NCI-H2171 treated with DMSO at 0.1 percent for 48 hours (cell line): ENCODE measurements at places on chromosomes 4 and X.

- no peak for DNase-seq
Observed at GRCh38 chrX:120456973-120457372, 12.1 kb downstream of the LAMP2 start.

DNA sequence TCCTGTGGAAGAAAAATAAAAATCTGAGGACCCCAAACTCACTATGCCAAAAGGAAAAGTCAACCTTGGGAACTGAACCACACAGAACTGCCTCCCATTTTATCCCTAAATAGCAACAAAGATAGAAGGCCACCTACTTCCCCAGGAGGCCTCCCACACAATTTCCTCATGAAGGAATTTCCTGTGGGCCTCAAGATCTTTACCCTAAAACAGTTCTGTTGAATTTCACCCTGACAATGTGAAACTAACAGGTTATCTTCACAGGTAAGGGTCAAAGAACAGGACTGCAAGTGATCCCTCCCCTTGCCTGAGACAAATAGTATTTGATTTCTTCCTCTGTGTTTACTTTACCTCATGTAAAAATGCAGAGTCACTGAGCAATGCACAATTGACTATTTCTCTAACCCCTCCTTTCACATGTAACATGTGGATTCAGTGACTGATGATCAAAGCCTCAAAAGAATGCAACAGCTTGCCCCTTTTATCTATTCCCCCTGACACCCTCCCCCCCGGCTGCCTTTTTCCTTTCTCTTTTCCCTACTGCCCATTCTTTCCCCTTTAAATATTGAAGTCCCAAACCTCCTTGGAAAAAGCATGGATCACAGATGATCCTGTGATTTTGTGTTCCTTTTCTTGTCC lies 33.3 kb downstream of the MEPE start:
- no peak for DNase-seq

GRCh38 chrX:126509923-126510322 lies 42.7 kb downstream of the DCAF12L1 start:
- DNase-seq: no peak

GRCh38 chr4:22522206-22522605 lies 6.3 kb upstream of the ADGRA3 start:
- no peak for DNase-seq

DNA sequence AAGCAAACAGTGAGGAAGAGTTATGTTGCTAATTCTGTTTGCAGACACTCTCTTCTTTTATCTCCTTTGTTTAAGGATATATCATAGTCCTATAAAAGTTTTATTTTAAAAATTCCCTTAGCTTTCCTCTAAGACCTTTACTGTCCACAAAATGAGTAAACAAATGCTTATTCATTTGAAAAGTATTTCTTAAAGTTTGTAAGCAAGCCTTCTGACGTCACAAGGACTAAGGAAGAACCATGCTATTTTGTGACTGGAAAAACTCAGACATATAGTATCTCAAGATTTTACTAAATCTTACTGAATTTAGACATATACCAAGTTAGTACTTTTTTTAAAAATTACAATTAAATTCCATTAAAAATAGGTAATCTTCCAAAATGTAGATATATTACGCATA lies 5.2 kb upstream of the RBMXL3 start:
- DNase-seq: no peak

- no peak for DNase-seq
Observed at GRCh38 chrX:79506001-79506400, 138.9 kb upstream of the ITM2A start.

DNA sequence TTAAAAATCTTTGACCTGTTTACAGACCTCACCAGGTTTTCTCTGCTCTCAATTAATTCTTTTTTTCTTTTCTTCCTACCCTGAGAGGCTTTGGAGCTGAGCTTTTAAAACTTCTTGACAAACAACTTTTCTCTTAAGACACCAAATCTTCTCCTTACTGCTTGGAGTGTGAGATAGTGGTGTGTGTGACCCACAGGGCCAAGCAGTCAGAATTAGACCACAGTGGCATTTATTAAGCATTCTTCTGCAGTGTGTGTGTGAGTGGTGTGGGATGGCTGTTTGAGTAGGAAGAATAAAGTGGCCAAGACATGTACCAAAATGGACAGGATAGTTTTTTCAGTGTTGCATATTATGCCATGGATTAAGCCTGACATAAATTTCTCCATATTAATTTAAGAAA lies 665.1 kb downstream of the RAPGEF2 start:
- no peak for DNase-seq
